ENCODE measurements at places on chromosomes 4 and X.

DNA sequence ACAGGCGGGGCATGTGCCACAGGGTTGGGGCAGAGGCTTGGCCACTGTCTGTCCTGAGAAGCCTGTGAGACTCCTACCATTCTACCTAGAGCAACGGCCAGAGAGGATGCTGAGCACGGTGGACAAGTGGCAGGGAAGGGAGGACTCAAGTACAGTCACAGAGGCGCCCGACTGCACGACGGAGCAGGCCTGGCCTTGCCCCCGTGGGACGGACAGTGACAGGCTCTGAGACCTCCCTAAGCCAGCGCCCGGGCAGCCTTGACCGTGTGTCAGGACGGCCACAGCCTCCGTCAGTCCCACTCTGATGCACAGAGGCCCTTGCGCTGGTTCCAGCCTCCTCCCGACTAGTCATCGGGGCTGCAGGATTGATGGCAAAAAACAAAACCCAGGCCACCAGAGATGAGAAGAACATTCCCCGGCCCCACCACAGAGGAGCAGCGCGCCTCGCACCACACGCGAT, 36.7 kb upstream of the MXD4 start:
- no peak for DNase-seq

GRCh38 chrX:103539695-103540094, 20.4 kb upstream of the RAB40A start:
- DNase-seq: no peak

- no peak for DNase-seq
Measured at GRCh38 chr4:74260036-74260435, 48.2 kb upstream of the EPGN start.

DNA sequence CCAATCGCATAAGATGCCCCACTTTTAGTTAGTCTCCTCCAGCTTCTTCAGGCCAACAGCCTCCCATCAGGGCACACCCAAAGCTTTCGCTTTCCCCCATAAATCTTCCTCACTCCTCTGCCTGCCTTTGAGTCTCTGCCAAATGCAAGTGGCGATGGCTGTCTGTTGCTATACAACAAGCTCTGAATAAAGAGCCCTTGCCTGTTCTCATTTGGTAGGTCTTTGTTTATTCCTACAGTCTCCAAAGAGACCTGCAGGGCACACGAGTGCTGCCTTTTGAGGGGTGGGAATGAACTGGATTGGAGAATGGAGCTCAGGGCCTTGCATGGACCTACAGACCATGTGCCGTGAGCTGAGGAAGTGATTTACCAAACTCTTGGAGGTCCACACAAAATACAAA, 52.2 kb upstream of the SOD3 start:
- DNase-seq: no peak

GRCh38 chr4:83083925-83084475, 30.5 kb downstream of the PLAC8 start:
- peak; percentile 40 for DNase-seq

DNA sequence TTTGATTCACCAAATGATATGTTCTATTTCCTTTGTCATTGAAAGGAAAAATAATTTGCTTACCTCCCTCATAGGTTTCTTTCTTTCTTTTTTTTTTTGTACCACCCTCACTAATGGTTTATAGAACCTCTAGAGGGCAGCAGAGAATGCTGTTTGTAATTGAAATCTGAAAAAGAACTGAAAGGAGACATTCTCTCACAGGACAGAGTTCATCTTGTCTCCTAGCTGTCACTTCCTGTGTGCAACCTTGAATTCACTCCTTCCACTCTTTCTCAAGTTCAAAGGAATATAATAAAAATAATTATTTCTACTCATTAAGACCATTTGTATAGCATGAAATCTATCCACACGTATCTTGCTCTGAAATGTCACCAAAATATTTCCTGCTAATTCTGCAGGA, 51.0 kb downstream of the GUCY1B1 start:
- no peak for DNase-seq

DNA sequence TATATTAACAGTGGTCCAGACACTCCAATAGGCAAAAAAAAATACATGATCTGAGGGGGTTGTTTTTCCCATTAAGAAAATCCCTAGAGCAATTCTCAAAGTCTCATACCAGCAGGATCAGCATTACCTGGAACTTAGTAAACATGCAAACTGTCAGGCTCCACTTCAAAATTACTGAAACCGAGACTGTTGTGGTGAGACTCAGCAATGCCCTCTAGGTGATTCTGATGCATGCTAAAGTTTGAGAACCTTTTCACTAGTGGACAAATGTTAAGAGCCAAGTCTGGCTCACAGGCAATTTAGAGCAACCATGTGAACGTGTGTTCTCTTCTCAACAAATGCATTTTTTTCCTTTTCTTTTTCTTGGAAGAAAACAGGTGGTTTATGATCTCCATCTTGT, 30.2 kb downstream of the NEK1 start:
- DNase-seq: no peak

DNA sequence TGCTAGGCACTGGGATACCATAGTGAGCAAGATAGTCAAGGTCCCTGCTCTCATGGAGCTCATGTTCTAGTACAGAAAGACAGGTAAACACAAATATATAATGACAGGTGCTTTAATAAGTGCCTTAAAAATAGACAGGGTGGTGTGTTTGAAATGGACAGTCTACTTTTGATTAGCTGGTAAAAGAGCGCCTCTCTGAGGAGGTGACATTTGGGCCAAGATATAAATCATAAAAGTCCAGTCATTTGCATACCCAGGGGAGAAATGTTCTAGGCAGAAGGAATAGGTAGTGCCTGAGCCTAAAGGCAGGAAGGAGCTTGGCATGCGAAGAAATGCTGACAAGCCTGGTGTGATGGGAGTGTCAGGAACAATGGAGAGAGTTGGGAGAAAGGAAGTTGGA, 83.6 kb downstream of the DNAAF6 start:
- DNase-seq: no peak

DNA sequence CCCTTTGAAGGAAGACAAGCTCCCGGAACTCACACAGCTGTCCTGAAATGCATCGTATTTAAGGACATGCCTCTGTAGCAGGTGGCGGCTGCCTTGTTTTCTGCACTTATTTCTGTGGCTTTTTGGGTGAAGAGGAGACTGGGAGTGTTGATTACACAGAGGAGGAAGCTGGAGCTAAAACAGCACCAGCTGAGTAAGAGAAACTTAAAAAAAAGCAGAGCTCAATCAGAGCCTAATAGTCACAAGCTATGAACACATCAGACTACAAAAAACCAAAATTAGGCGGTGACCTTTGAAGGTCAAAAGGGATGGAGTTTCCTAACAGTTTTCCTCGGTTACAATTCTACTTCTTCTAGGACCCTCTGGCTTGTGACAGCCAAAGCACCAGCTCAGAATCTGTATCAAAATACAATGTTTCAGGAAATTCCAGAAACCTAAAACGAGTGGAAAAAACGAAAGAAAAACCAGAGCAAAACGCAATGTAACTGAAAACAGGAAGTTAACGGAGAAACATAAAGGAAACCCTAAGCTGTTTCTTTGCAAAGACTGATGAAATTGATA, 13.5 kb downstream of the PRKX start:
- DNase-seq: no peak

DNA sequence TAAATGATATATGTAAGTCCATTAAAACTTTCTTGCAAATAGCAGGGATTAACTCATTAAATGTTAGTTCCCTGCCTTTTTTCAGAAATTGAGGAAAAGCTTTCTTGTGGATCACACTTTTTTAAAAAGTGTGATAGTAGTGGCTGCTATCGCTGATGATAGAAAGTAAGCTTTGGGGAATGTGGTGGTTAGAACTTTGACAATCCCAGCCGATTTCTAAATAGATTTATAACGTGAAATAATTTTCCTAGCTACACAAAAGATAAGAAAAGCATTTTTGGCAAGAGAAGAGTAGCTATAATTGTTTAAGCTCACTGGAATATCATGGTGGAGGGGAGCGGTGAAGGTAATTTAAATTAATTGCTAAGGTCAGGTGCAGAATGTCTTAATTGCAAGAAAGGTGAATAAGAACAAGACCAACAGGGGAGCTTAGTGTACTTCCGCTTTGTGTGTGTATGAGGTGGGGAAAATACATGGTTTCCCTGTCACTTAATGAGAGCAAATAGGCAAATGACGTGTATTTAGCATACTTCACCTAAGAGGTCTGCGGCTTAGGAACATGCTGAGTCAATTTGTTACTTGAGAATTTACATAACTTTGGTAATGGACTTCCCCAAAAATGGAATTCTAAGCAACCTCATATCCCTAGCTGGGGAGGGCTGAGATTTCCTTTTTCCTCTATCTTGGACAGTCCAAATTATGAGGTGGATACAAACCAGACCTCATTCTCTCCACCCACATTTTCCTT, 11.7 kb upstream of the IL21 start:
- no peak for DNase-seq

GRCh38 chr4:85676850-85677590, 202.1 kb downstream of the ARHGAP24 start:
- DNase-seq: no peak

DNA sequence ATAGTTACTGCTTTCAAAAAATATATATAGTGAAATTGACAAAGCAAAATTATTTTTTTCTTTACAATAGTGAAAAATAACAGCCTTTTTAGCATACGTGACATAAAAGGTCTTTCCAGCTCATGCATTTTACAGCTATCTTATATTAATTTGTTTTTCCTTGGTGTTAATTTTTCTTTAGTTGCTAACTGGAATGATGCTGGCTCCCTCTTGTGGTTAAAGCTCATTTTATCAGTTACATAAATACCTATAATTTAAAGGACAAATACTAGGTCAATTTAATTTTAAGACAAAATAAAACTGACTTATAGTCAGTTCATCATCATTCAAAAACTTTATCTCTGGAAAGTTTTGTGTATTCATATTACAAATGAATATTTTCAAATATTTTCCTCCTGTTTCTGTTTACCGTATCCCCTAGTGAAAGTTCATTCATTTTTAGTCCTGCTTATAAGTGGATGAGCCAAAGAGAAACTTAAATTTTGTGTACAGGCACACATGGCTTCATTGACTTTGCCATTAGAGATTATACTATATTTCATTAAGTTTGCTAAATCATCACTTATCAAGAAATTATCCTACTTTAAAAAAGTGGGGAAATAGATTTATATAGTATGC, 9.9 kb upstream of the ANAPC4 start:
- no peak for DNase-seq

GRCh38 chrX:103828529-103828928, 3.5 kb downstream of the RAB9B start:
- no peak for DNase-seq

- no peak for DNase-seq
Measured at GRCh38 chr4:106032851-106033286, 137.6 kb downstream of the NPNT start.

- no peak for DNase-seq
Measured at GRCh38 chrX:16357902-16358301, 190.6 kb downstream of the MAGEB17 start.

Measured in activated CD4-positive, alpha-beta T cell treated with anti-CD3 and anti-CD28 coated beads for 1 hour (primary cell).